Mucosa of descending colon (tissue), 3 donors: ENCODE measurements at places on chromosomes 4 and X. TPM values are rescaled to one million over a fixed set of nuclear protein-coding genes. Genes with fewer than 3 reads are reported as not detected.

ARSJ gene
- 6.5 TPM for total RNA-seq

REPS2 gene
- total RNA-seq: 17.2 TPM

NMU gene
- 0.81 TPM for total RNA-seq

DNA sequence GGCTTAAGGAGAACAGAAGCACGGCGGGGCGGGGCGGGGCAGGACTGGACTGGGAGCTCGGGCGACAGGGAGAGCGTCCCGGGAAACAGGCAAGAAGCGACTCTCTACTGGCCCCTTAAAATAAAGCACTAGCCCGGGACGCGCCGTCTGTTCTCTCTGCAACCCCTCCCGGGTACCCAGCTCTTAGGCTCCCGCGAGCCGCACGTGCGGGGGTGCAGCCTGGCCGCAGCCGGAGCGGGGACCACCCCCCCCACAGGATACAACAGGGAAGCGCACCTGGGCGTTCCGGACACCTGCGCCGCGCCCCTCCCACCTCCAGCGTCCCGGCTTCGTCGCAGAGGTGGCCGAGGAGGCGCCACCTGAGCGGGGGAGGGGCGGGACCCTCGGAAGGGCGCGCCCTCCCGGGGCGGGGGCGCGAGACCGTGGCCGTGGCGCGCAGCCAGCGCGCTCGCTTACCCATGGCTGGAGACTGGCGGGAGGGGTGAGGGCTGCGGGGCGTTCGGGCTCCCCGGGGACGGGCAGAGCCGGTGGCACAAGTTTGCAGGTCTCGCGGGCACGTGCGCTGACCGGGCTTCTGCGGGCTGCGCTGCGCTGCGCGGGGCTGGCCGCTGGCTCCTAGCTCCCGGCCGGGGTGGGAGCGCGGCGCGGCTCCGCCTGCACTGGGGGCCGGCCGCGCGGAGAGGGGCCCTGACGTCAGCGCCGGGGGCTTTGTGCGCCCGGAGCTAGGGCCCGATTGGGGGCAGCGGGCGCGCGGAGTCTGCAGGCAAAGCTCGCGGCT, 91.5 kb downstream of the GEMIN8 start:
- peak; percentile 47 for DNase-seq

- peak; percentile 61 for DNase-seq
These were observed 92.5 kb upstream of the ENPP6 start for GRCh38 chr4:184310171-184310567.

DNA sequence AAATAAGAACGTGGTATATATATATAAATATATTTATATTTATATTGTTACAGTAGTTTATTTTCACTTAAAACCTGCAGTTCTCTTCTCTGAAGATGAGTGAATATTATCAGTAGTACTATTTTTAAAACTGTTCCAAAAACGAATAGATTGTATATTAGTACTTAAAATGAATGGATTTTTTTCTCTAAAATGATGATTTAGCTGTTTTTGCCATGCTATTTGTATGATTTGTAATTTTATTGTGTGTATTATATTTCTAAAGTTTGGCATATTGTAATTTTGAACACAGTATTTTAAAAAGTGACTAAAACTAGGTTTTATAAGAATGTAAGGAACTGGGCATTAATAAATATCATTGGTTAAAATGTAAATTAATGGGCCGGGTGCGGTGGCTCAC, 22.0 kb downstream of the TRAPPC11 start:
- DNase-seq: no peak

- no peak for DNase-seq
These were observed 692.5 kb downstream of the CENPC start for GRCh38 chr4:66852843-66853242.

DNA sequence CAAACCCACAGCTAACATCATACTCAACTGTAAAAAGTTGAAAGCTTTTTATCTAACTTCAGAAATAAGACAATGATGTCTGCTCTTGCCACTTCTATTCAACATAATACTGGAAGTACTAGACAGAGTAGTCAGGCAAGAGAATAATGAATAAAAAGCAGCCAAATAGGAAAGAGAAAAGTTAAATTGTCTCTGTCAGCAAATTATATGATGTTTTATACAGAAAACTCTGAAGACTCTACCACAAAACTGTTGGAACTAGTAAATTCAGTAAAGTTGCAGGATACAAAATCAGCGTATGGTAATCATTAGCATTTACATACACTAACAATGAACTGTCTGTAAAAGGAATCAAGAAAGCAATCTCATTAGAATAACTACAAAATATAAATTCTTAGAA, 752.9 kb upstream of the CT83 start:
- no peak for DNase-seq

- no peak for DNase-seq
These were observed 89.5 kb upstream of the CITED1 start for GRCh38 chrX:72395237-72395636.

- DNase-seq: no peak
These were observed 580.0 kb downstream of the GALNTL6 start for GRCh38 chr4:172393220-172393619.
